Bronchial epithelial cell (primary cell): ENCODE measurements at places on chromosomes 12 and 14.
A peak's percentile ranks its signal among the peaks of the same experiment; 100 is the strongest.

GRCh38 chr12:92221656-92222315 is 76.1 kb upstream of the BTG1 start:
- DNase-seq: no peak

GRCh38 chr12:108123402-108123801 is 5.7 kb upstream of the WSCD2 start:
- DNase-seq: no peak

- no peak for DNase-seq
These were observed 9.0 kb downstream of the RIC8B start for GRCh38 chr12:106783515-106783914.

DNA sequence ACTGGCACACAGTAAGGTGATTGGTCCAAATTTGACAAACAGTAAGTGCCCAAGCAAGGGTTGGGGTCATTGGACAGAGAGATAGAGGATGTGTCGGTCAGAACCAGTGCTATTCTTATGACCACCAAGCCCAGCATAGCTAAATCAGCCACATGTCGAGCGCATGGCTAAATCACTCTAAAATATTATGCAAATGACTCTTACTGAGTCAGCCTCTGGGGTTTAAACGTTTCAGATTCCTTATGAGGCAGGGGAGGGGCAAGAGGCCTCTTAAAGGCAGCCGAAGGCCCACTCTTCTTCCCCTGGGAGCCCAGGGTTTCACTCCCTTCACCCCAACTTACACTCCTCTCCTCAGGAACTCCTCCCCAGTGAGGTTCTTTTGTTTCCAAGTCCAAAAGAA is 603 bp upstream of the ENDOU start:
- DNase-seq: peak; percentile 35

DNA sequence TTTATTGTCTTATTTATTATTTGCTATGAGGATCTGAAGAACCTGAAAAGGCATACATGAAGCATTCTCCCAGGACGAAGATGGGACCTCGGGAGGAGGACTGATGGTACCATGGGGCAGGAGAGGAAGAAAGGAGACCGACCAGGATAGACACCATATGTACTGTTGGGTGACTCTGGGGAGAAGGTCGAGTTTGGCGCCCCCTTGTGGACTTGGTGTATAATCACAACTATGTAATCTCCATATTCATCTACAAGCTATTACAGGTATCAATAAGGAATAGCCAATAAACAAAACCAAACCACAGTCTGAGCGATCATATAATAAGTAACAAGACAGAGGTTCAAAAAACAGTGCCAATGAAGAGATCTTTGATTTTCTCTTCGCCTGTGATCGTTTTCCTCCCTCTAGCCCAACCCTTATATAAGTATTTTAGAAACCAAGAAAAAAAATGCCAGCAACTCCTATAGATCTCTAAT is 139.1 kb downstream of the SPTSSA start:
- peak; percentile 35 for DNase-seq

DNA sequence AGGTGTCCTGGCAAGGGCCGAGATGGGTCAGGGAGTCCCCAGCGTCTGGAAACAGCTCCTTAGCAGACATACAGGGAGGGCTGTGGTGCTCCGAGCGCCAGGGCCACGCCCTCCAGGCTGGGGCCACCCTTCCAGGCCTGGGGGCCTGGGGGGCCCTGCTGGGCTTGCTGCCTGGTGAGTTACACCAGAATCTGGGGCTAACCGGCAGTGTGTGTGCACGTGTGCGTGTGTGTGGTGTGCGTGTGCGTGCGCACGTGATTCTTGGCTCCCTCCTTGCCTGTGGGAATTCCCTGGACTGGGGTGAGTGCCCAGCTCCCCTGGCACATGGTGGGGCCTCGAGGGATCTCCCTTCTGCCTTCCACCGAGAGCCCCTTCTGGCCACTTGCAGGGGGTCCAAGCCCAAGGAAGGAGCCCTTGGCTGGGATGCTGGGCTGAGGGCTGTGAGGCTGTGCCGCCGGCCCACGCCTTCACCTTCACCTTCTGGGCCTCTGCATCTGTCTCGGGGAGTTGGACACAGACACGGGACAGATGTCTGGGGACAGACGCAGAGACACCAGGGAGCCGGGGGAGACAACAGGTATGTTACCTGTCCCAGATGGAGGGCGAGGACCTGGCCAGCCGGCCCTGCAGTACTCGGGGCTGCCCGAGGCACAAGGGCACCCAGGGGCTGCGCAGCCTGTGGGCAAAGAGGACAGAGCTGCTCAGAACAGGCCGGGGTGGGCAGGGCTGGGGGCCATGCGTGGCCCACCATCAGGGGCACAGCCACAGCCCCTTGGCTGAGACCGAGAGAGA is 37.2 kb downstream of the BEGAIN start:
- no peak for DNase-seq

GRCh38 chr14:89267656-89268055 is 149.4 kb downstream of the FOXN3 start:
- no peak for DNase-seq

GRCh38 chr14:55028066-55028465 is 1.0 kb downstream of the SOCS4 start:
- DNase-seq: no peak

DNA sequence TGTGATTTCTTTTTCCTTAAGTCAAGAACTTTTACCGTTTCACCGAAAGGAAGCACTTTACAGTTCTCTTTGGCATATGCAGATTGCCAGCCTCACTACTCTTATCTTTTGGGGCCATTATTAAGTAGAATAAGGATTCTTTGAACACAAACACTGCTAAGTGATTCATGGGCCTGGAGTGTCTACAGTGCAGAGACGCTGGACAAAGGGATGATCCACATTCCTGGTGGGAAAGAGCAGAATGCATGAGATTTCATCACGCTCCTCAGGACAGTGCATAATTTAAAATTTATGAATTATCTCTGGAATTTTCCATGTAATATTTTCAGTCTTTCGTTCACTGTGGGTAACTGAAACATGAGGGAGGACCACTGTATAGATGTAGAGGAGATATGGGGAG is 90.2 kb downstream of the TTLL5 start:
- no peak for DNase-seq

DNA sequence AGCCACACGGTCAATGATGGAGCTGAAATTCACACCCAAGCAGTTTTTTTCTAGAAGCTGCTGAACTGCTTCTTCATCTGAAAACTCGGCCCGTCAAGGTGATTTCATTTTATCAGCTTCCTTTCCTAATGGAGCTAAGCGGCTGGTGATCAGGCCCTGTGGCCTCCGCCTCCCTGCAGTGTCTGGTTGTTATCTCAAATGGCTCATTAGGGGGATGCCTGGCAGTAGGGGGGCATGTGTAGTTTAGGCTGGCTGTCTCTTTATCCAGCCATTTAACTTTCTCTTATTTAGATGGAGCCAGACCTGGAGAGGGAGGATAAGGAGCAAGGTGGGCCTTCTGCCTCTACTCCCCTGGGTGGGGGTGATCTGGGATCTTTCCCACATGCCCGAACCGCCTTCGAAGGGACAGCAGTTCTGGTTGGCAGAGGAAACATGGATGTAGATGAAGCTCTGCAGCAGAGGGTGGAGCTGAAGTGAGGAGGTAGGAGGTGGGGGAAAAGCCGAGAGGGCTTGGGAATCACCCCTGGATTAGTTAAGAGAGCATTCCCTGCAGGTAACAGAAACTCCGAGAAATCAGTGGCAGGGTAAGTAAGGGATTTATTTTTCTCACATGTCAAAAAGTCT is 64.4 kb downstream of the TGFB3 start:
- no peak for DNase-seq

DNA sequence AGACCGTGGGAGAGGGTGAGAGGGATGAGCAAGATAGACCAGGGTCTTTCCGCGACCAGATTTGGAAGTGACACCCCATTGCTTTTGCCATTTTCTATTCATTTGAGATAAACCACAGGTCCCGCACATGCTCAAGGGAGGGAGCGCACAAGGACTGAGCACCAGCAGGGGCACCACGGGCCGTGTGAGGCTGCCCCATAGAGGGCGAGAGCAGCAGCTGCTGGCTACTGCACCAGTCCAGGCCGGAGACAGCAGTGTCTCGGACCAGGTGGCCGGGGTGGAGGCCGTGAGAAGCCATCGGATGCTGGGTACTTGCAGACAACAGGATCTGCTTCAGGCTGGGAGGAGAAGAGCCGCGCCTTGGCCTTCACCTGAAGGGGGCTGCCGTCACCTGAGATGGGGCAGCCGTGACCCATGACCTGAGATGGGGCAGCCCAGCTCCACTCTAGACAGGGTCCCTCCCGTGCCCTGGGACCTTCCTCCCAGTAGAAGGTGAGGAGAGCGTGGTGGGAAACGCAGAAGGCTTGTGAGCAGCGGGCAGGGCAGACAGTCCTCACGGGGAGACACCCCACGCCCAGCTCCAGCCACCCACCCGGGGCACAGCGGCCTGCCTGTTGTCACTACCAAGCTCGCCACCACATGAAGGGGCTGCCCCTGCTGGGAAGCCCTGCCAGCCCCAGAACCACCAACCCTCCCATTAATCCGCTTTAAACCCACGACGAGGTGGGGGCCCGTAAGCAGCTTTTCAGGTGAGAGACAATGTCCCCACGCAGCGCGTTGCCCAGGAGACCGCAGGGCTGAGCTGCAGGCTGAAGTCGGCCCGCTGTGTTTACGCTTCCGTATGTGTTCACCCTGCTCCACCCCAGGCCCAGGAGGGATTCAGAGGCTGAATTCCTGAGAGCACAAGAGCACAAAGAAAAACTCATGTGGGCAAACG is 61.7 kb upstream of the FBRSL1 start:
- peak; percentile 19 for DNase-seq

GRCh38 chr14:24332268-24332993 is 2.4 kb downstream of the ADCY4 start:
- peak; percentile 65 for DNase-seq

- DNase-seq: peak; percentile 61
These were observed 38.3 kb downstream of the ATF7IP start for GRCh38 chr12:14403711-14404196.

GRCh38 chr14:55160989-55161388 is 30.4 kb downstream of the DLGAP5 start:
- peak; percentile 44 for DNase-seq

DNA sequence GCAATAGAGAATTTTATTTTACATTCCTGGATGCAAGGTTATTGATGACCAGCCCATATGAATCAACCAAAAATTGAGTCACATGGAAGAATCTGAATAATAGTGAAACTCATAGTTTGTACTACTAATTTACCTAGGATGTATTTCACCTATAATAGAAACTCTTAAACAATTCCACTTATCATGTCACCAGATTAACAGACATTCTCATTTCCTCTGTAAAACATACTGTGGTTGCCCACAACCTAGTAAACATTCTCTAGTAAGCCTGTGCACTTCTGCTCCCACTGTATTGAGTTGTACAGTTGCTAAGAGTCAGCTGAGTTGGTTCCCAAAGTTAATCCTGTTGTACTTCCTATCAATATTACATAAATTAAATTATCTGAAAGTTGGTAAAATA is 196.6 kb upstream of the TMTC1 start:
- no peak for DNase-seq

GRCh38 chr12:127539226-127539858 is 727.6 kb upstream of the TMEM132C start:
- no peak for DNase-seq

- DNase-seq: no peak
These were observed 242.9 kb downstream of the CHST11 start for GRCh38 chr12:104699489-104700190.

GRCh38 chr12:76922866-76923265 is 44.0 kb upstream of the CSRP2 start:
- DNase-seq: no peak

DNA sequence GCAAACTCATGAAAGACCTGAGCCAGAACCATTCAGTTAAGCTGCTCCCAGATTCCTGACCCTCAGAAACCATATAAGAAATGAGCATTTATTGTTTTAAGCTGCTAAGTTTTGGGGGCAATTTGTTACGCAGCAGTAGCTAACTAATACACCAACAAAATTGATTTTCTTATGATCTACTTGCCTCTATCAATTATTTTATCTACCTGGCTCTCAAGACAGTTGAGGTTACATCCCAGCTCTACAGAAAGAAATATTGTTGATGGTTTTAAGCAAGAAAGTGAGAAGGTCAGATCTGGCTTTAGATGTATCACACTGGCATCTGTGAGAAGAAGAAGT is 103.1 kb upstream of the MDM1 start:
- no peak for DNase-seq

DNA sequence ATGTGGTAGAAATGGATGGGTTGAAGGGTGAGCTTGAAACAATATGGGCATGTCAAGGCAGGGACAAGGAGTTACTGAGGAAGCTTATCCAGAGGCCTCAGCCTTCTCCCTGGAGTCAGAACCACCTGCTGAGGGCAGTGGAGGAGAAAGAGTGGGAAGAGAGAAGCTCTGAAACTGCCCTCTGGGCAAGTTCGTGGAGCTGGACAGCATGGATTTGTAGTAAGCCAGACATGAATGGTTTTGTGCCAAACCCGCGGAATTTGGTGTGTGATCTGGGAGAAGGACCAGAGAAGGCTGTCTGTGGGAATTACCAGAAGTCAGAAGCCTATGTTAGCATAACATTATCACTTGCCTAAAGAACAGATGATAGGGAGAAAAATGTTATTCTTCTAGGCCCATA is 164.8 kb downstream of the SLC41A2 start:
- DNase-seq: no peak

DNA sequence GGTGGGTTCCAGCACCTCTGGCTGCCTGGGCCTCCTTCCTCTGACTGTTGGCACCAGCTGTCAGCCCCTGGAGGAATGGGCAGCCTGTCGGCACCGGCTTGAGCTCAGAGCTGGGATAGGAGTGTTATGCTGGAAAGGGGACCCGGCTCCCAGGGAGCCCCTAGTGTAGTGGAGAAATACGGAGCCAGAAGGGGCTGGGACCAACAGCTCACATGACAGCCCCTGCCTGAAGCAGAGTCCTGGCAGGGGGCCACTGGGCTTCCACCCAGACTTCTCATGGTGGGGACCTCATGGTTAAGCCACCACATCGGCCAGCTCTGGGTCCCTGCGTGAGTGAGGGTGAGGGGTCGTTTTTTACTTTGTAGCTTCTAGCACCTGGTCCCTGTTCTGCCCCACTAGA is 174.5 kb downstream of the TSPAN9 start:
- no peak for DNase-seq
